ENCODE measurements at places on chromosomes 5 and 9. TPM values are rescaled to one million over a fixed set of nuclear protein-coding genes. Genes with fewer than 3 reads are reported as not detected.

PCDHGB4 gene
- total RNA-seq = 14.5 TPM

BHMT2 gene
- 5.4 TPM for total RNA-seq

FRMPD1 gene
- not detected for total RNA-seq

ISL1 gene
- total RNA-seq = not detected

EGR1 gene
- total RNA-seq = 4.8 TPM

DTWD2 gene
- 3.1 TPM for total RNA-seq

IGIP gene
- total RNA-seq = 5.0 TPM

SCGB3A2 gene
- total RNA-seq = not detected

HMCN2 gene
- total RNA-seq = 1.0 TPM

DDX4 gene
- total RNA-seq = not detected

APBA1 gene
- 4.9 TPM for total RNA-seq

EIF4E1B gene
- total RNA-seq = not detected

PDLIM7 gene
- 73.0 TPM for total RNA-seq

FOXD4L5 gene
- total RNA-seq = not detected

TAF11L4 gene
- total RNA-seq = not detected

CCNI2 gene
- 0.51 TPM for total RNA-seq

ARRDC3 gene
- total RNA-seq = 81.0 TPM

NMUR2 gene
- not detected for total RNA-seq

VCAN gene
- 5.7 TPM for total RNA-seq

SPATA31A3 gene
- total RNA-seq = not detected

CPLANE1 gene
- total RNA-seq = 19.7 TPM

GAS1 gene
- 1.4 TPM for total RNA-seq

DPM2 gene
- total RNA-seq = 9.9 TPM

CHSY3 gene
- total RNA-seq = 3.9 TPM

CDH10 gene
- total RNA-seq = not detected

NR2F1-AS1 gene
- 18.4 TPM for total RNA-seq

ZFP2 gene
- 1.0 TPM for total RNA-seq

PCDHGA2 gene
- total RNA-seq = 1.4 TPM

SHC3 gene
- total RNA-seq = 0.05 TPM

ORM2 gene
- not detected for total RNA-seq

PGGT1B gene
- total RNA-seq = 19.2 TPM

SLC6A7 gene
- not detected for total RNA-seq

AK3 gene
- total RNA-seq = 65.0 TPM

CCDC192 gene
- not detected for total RNA-seq

MARVELD2 gene
- 3.1 TPM for total RNA-seq

F2RL2 gene
- 0.14 TPM for total RNA-seq

C9 gene
- total RNA-seq = 0.34 TPM

SLC4A9 gene
- total RNA-seq = not detected

SPATA31E1 gene
- total RNA-seq = not detected

GNA14 gene
- total RNA-seq = 34.9 TPM

GRM6 gene
- total RNA-seq = not detected

CARD6 gene
- 39.6 TPM for total RNA-seq

SHLD3 gene
- 6.3 TPM for total RNA-seq

LCN1 gene
- not detected for total RNA-seq

SLC25A2 gene
- total RNA-seq = 0.09 TPM

RFESD gene
- 0.34 TPM for total RNA-seq

PCDHGA3 gene
- total RNA-seq = 1.2 TPM

SLC9A3 gene
- 1.5 TPM for total RNA-seq

NEUROG1 gene
- total RNA-seq = not detected

SLC34A1 gene
- not detected for total RNA-seq

NR2F1 gene
- total RNA-seq = 98.7 TPM

FBXL7 gene
- 23.1 TPM for total RNA-seq

MAP1B gene
- total RNA-seq = 134 TPM

LEAP2 gene
- 0.17 TPM for total RNA-seq

CCDC183 gene
- total RNA-seq = 0.37 TPM
